ENCODE measurements at places on chromosomes 6 and 20.

DNA sequence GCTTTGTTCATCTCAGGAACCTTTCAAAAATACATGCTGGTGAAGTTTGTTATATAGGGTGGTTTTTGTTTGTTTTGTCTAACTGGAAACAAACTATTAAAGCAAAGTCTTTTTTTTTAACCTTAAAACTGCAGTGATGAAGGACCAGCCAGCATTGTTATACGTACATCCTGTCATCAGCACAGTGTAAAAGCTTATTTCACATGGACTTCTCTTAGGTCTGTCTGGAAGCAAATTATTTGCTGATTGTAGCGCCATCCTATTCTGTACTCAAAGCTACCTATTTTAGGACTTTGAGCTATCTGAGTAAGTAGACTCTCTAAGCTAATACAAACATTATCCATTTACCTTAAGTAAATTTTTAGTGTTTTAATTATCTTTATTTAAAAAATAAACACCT, 61.7 kb downstream of the SNX9 start:
- DNase-seq, result no peak

DNA sequence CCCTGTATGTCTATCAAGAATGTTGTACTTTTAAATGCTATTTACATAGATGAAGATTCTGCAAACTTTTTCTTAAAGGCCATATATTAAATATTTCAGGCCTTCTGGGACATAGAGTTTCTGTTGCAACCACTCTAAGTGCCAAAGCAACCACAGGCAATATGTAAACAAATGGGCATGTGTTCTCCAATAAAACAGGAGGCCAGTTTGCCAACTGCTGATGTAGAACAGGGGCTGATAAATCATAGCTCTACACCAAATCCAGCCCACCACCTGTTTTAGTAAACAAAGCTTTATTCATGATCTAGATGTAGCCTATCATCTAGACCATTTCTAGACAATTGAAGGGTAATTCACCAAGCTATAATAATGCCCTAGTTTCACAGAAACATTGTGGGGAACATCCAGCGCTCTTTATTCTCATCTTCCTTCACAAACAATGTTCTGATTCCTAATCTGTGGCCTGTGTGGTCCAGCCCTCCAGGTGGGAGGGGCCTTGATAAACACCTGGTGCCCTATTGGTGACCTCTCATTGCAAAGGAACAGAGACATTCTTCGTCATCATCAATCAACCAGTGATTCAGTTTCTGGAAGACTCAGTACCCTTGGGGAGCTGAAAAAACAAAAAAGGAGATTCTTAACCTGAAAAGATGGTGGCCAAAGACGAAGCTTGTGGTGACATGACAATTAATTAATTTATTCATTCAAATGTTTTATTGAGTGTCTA, 80.2 kb downstream of the PREP start:
- DNase-seq, result no peak

- no peak for DNase-seq
Measured at GRCh38 chr20:46299078-46299477, 9.2 kb downstream of the CDH22 start.

DNA sequence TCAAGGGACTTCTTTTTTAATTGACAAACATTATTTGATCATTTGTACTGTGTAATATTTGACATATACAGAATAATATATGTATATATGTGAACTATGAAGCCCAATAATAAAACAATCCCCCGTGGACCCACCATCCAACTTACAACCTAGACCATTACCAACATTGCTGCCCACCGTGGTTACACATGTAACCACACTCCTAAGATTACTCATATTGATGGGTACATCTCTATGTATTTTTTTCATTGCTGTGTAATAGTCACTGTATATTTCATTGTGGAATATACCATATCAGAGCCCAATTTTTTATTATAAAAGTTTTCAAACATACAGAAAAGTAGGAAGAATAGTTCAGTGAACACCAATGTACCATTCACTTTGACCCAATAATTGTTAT, 94.3 kb downstream of the RTN4IP1 start:
- DNase-seq, result no peak

GRCh38 chr6:142903812-142904211, 41.2 kb downstream of the HIVEP2 start:
- peak; percentile 70 for DNase-seq

DNA sequence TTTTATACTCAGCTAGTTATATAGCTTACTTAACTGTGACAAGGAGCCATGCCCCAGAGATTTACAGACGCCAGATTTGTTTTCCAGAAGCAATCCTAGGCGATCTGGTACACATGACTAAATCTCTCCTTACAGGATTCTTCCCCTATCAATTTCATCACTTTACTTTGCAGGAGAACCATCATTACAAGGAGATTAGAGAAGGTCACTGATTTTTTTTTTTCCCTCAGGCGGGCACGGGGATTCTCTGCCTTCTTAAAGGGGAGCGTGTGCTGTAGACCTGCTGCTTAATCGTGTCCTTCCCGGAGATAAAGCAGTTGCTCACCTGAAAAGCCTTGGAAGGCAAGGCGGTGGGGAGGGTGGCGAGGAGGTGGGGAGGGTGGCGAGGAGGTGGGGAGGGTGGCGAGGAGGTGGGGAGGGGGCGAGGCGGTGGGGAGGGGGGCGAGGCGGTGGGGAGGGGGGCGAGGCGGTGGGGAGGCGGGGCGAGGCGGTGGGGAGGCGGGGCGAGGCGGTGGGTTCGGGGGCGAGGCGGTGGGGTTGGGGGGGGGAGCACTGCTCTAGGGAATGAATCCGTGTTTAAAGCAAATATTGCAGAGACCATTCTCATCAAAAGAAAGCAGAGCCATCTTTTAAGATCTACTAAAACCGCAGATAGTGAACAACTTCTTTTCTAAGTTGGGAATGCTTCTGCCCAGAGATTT, 14.3 kb upstream of the MRAP2 start:
- no peak for DNase-seq

DNA sequence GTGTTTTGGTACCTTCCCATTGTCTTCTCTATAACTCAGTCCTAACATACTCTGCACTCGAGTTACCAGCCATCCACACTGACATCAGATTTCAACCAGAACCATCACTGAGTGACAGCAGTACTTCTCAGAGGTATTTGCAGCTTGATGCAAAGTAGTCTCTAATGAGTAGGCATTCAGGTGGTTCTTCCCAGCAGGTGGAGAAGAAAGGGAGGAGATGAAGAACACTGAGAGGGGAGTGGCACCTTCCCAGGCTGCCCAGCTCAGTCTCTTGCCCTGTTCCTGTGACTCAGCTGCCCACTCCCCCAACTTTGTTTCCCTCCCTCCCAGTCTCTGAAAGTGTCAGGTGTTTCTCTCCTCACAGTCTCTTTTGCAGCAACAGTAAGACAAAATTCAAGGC, 38.7 kb upstream of the SMIM28 start:
- DNase-seq, result no peak

DNA sequence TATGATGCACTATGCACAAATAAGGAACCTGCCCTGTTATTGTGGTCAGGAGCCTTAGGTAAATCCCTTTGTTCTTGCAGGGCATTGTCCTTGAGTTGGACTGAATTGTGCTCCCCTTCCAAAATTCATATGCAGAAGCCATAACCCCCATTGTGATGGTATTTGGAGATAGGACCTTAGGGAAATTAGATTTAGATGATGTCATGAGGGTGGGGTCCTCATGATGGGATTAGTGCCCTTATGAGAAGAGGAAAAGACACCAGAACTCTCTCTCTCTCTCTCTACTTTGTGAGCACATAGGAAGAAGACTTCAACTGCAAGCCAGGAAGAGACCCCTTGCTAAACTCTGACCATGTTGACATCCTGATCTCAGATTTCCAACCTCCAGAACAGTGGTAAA, 268.0 kb downstream of the LRFN2 start:
- DNase-seq, result no peak

GRCh38 chr6:52221302-52221701, 23.0 kb downstream of the IL17F start:
- peak; percentile 73 for DNase-seq

- DNase-seq, result peak; percentile 44
Measured at GRCh38 chr6:27838945-27839625, 73.1 kb downstream of the OR2B2 start.

DNA sequence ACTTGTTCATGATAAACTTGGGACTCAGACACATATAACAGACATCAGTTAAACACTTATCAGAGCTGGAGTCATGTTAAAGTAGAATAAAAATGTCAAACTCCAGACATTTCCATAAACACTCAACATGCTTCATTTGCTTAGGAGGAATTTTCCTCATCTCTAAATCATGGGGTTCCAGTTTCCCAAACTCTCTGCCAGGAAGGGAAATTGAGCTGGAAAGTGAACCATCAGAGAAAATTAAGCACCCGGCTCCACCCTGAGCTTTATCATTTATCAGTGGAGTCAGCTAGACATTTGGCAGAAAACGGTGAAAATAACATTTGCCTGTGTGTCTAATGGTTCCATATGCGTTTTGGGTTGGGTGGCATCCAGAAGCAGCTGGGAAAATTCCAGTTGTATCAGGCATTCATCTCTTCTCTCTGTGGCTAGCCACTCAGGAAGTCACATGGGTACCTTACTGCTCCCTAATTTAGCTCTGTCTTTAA, 25.3 kb upstream of the ZNFX1 start:
- no peak for DNase-seq

- no peak for DNase-seq
Measured at GRCh38 chr6:164911151-164911550, 398.3 kb downstream of the C6orf118 start.

DNA sequence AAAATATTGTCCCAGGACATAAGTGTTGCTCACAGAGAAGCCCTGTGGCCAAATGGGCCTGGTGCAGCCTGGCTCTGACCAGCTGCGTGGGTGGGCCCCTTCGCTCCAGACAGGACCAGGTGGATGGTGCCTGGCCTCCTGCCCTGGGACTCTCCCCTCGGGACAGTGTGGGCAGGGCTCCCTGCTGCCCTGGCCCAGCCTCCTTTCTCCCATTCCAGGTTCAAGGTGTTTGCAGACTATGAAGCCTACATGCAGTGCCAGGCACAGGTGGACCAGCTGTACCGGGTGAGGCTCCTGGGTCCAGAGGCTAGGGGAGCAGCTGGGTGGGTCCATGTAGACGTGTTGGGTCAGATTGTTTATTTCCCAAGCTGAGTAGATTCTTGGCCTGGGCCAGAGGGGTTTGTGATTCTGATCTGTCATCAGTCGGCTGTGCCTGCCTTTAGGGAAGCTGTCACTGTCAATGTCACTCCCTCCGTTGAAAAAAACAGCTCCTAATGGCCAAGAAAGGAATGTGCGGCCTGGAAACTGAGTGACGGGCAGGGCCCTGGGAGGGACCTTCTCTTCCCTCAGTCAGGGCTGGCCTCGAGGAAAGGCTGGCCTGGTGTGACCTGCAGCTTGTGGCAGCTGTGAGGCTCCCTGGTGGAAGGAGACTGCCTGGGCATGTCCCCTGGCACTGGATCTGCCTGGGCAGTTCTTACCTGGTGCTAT, 47.7 kb downstream of the PYGB start:
- no peak for DNase-seq

- DNase-seq, result no peak
Measured at GRCh38 chr6:163298079-163298830, 116.3 kb upstream of the QKI start.

- no peak for DNase-seq
Measured at GRCh38 chr6:164378330-164378729, 931.1 kb downstream of the C6orf118 start.

DNA sequence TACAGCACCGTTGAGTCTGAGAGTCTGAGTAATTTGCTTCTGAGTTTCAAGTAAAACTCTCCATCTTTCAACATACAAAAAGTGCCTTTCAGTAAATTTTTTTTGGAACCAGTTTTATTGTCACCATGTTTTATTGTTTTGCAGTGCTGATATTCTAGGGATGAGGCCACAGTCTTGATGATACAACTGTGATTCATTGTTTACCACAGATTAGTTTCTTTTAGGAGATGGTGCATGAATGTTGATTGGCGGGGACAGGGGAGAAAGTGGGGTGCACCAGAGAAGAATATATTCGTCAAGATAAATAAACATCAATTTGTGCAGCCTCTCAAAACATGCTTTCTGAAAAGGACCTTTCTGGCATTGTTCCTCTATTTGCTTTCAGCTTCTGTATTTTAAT, 109.0 kb downstream of the MCHR2 start:
- no peak for DNase-seq

DNA sequence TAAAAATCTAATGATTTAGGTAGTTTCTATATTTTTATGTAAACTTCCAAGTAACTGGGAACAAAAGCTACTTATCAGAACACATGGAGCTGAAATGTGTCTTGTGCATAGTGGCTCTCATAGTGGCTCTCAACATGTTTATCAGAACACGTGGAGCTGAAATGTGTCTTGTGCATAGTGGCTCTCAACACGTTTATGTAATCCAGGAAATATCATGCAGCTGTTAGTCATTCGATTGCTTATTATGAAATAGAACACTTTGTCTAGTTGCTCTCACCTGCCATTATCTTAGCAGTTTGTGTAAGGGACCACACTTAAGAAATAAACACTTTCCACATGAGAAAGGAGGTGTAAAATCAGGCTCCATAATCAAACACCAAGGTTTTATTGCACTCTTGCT, 119.2 kb upstream of the ASCC3 start:
- DNase-seq, result no peak

DNA sequence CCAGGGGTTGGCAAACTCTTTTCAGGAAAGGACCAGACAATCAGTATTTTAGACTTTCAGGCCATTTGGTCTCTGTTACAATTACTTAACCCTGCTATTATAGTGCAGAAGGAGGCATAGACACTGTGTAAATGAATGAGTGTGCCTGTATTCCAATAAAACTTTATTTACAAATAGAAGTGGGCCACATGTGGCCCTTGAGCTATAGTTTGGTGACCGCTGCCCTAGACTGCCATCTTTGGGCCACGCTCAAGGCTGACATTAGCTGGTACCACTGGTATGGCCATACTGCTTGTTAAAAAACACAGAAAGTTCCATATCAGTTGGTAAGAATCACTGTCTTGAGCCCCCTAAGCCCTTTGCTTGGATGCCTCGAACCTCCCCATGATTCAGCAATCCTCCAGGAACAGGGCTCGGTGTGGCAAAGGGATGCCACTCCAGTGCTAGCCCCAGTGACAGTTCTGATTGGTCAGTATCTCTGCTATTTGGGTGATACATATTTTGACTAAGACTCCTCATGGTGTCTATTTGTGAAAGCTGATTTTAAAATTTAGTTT, 23.3 kb upstream of the SNRNP48 start:
- DNase-seq, result no peak

Measured in activated CD4-positive, alpha-beta T cell treated with anti-CD3 and anti-CD28 coated beads, Interleukin-10, Interleukin-2, amounts not matched to agents 100 ng/mL and 50 ng/mL, durations not matched to agents 16 hours and 8 hours (primary cell).